ENCODE measurements at places on chromosomes 6 and 20. TPM values are rescaled to one million over a fixed set of nuclear protein-coding genes. Genes with fewer than 3 reads are reported as not detected.
A peak's percentile ranks its signal among the peaks of the same experiment; 100 is the strongest.

DNA sequence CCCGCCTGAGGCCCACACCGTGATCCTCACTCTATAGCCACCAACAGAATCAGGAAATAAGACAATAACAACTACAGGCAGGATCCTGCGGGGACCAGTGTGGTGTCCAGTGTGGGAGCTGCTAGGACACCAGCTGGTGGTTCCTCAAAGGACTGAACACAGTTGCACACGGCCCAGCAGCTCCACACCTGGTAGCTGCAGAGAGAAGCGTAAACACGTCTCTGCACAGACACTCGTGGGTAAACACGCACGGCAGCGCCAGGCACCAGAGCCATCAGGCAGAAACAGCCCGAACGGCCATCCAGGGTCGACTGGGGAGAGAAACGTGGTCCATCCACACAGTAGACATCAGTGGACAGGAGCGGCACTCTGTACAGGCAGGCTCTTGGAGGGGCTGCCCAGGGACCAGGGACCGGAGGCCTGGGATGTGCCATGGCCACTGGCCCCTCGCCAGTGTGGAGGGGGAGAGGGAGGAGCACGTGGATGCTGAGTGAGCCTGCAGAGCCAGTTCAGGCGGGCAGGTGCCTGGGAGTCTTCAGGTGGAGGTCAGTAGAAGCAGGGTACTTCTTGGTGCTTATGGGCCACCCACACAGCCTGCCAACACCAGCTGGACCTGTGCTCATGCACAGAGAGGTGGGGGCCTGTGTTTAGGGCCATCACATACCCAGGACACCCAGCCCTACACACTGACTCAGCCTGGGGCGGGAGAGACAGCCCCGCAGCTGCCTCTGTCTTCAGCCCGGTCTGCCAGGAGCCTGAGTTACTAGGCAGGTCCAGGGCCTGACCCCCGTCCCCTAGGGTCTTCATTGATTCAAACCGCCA lies 7.4 kb upstream of the LAMA5 start:
- peaks cover 8% of the 10 kb centered on the region for H3K4me1 ChIP-seq
- no peak for DNase-seq
- H3K27me3 ChIP-seq = no peaks in the 10 kb centered on the region

DNA sequence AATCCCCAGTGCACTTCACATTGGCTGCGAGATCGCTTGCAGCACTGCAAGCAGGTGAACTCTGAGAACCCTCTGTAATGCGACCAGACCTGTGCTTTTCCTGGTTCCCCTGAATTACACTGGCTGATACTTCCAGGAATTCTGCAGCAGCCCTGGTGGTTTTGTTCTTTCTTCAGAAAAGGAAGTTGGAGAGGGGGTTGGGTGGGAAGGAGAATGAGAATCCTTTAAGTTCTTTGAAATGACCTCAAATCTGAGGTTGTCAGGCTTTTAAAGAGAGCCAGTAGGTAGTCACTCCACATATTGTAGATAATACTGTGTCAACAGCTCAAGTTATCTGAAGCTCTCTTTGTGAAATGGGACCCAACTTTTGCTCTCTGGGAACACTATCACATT lies 62.4 kb downstream of the GCNT2 start:
- no peak for DNase-seq
- no peaks in the 10 kb centered on the region for H3K4me1 ChIP-seq
- no peak overlapping the region for H3K27ac ChIP-seq
- no peaks in the 10 kb centered on the region for H3K27me3 ChIP-seq
- H3K36me3 ChIP-seq = no peaks in the 10 kb centered on the region

DNA sequence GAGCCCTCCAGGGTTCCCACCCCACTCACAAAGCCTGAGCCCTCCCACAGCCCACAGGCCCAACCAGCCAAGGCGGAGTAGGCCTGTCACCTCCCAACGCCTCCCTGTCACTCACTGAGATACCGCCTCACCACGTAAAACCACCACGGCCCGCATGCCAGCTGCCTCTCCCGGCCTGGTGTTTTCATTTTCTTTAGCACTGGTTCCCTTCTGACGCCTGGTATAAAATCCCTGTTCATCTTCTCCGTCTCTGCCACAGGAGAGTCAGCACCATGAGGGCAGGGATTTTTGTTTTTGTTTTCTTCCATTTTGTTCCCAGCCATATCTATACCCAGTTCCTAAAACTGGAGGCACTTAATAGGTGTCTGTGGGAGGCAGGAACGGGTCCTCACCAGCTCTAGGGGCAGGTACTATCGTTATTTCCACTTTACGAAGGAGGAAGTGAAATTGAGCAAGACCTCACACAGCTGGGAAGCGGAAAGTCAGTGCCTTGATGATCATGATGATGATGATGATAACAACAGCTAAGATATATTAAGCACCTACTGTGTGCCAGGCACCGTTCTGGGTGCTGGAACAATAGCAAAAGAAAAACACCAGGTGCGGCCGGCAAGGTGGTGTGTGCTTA lies 58.6 kb downstream of the SNAI1 start:
- H3K27me3 ChIP-seq = no peaks in the 10 kb centered on the region
- H3K27ac ChIP-seq = no peak overlapping the region
- no peaks in the 10 kb centered on the region for H3K4me1 ChIP-seq
- no peak for DNase-seq

DNA sequence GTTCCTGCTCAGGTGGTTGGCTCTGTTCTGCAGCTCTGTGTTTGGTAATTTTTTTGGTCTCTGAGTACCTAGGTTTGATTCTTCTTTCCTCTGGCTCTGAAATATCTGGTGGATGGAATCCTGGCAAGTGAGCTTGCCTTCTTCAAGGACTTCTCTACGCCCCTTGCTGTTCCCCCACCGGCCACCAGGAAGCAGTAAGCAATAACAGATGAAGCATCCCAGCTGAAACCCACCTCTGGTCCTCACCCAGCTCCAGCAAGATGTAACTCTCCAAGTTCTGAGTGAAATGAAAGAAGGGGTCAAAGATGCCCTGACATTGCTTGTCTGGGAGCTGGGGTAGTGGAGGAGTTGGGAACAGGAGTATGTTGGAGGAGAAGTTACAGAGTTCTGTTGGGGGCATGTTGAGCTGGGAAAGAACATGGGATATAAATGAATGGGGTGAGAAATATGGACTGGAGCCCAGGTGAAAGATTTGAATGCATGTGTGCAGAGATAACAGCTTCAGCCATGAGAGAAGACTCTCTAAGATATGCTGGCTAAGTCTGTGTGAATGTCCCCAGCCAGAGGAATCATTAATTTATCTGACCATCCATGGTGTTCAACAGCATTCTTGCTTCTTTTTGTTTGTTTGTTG lies 51.3 kb upstream of the GLP1R start:
- no peak for DNase-seq
- no peaks in the 10 kb centered on the region for H3K4me1 ChIP-seq
- H3K27me3 ChIP-seq = peaks cover 20% of the 10 kb centered on the region
- no peaks in the 10 kb centered on the region for H3K36me3 ChIP-seq
- no peak overlapping the region for H3K4me3 ChIP-seq

DNA sequence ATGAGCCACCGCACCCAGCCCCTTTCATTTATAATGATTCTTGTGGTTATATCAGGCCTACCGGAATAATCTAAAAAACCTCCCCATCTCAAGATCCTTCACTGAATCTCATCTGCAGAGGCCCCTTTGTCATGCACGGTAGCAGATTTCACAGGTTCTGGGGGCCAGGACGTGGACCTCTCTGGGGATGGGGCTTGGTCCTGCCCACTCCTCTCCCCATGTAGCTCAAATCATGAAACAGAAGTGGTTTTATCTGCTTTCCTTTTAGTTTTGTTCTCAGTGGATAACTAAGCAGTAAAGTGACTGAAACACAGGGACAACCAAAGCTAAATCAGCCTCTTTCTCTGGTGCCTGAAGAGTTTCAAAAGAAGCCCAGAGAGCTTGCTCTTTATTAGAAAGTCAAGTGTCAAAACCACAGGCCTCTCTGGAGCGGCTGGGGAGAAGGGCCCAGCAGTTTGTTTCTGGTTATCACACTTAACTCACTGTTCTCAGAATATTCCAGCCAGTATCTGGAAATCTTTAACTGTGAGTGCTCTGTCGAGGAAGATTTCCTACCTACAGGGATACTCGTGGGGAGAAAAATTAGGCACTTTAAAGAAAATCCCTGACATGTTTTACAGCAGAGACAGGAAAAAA lies 60.6 kb upstream of the FAM184A start:
- no peaks in the 10 kb centered on the region for H3K4me1 ChIP-seq
- H3K27ac ChIP-seq = no peak overlapping the region
- no peaks in the 10 kb centered on the region for H3K36me3 ChIP-seq

DNA sequence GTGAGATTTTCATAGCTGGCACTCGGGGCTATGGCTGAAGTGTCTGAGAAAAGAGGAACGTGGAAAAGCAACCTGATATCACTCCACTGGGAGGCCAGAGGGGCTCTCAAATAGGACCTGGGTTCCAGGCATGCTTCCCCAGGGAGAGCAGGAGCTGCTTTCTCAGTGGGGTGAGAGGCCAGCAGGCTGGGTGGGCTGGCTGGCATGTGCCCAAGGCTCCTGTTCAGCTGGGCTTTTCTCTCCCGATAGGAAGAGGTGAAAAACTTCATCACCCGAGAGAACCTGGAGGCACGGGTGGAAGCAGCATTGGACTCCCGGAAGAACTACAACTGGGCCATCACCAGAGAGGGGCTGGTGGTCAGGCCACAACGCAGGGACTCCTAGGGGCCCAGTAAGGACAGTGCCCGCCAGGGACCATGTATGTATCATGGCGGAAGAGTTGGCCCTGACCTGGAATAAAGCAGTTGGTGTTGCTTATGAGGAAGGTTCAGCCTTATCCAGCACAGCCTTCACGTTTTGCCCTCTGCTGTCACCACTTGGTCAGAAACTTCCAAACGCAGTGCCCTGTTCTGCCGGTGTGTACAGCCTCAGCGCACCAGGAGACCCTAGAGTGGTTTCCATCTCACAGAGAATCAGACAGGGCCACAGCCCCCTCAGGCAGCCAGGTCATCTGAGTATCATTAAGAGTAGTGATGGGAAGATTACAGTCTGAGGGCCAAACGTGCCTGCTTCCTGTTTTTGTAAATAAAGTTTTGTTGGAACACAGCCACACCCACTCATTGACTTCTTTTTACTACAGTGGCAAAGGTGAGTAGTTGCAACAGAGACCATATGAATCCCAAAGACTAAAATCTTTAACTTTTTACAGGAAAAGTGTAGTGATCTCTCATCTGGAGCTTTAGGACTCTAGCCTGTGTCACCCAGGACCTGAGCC lies 1.9 kb downstream of the MRPS26 start:
- H3K27me3 ChIP-seq = no peaks in the 10 kb centered on the region
- no peak overlapping the region for H3K4me3 ChIP-seq
- DNase-seq = no peak
- no peak overlapping the region for H3K27ac ChIP-seq

The CDYL gene
- 40.0 TPM for total RNA-seq

GRCh38 chr6:154301839-154302752 lies 54.5 kb downstream of the IPCEF1 start:
- DNase-seq = no peak
- no peaks in the 10 kb centered on the region for H3K4me1 ChIP-seq
- no peaks in the 10 kb centered on the region for H3K27me3 ChIP-seq
- H3K36me3 ChIP-seq = no peaks in the 10 kb centered on the region
- no peak overlapping the region for H3K4me3 ChIP-seq

- DNase-seq = no peak
- no peaks in the 10 kb centered on the region for H3K36me3 ChIP-seq
- no peak overlapping the region for H3K27ac ChIP-seq
- no peak overlapping the region for H3K4me3 ChIP-seq
- no peaks in the 10 kb centered on the region for H3K4me1 ChIP-seq
- no peaks in the 10 kb centered on the region for H3K27me3 ChIP-seq
These were observed 354.7 kb upstream of the KHDRBS2 start for GRCh38 chr6:62640749-62641148.

The ZNF76 gene
- 32.3 TPM for total RNA-seq

GRCh38 chr6:21375151-21376116 lies 218.1 kb upstream of the SOX4 start:
- no peaks in the 10 kb centered on the region for H3K4me1 ChIP-seq
- no peaks in the 10 kb centered on the region for H3K36me3 ChIP-seq
- no peak for DNase-seq
- H3K27ac ChIP-seq = no peak overlapping the region
- H3K27me3 ChIP-seq = no peaks in the 10 kb centered on the region

The LCA5 gene
- total RNA-seq = 8.0 TPM

- H3K4me1 ChIP-seq = no peaks in the 10 kb centered on the region
- H3K4me3 ChIP-seq = no peak overlapping the region
- no peaks in the 10 kb centered on the region for H3K36me3 ChIP-seq
- no peak overlapping the region for H3K27ac ChIP-seq
These were observed 348.9 kb downstream of the NRN1 start for GRCh38 chr6:5657684-5658430.

DNA sequence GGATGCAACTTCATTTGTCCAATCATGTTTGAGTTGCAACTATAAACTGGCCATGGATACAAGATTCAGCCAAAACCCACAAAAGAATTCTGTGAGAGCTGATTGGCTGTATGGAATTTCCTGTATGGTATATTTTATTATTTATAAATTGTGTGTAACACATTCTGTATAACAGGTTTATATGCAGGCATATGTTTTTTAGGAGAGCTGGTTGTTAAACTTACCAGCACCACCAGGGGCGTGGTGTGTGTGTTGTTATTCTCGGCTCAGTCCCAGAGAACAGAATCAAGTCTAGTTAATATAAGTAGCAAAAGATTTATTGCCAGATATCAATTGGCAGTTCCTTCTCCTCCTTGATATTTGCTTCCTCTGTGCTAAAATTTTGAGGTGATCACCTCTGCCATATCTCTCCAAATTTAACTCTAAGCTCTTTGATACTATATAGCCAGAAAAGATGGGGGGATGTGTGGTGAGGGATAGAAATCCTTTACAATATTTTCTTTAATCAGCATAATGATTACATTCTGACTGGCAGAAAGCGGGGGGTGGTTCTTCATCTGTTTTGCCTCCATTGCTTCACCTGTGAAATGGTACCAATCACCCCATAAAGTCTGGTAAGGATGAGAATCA lies 22.9 kb downstream of the CNBD2 start:
- no peaks in the 10 kb centered on the region for H3K27me3 ChIP-seq
- no peak overlapping the region for H3K4me3 ChIP-seq
- H3K36me3 ChIP-seq = no peaks in the 10 kb centered on the region
- DNase-seq = no peak
- no peaks in the 10 kb centered on the region for H3K4me1 ChIP-seq

- no peaks in the 10 kb centered on the region for H3K27me3 ChIP-seq
- peak overlapping the region; percentile 71 for H3K27ac ChIP-seq
- no peaks in the 10 kb centered on the region for H3K4me1 ChIP-seq
These were observed 33.3 kb downstream of the PPP1R14C start for GRCh38 chr6:150176152-150176551.

The TAGAP gene
- total RNA-seq = 4.2 TPM

The PRL gene
- total RNA-seq = 0.29 TPM

Data from breast epithelium (tissue), 4 donors.